ENCODE measurements at places on chromosomes 7 and 10.

- DNase-seq: no peak
Measured at GRCh38 chr10:47346581-47347302, 1.4 kb upstream of the RBP3 start.

- DNase-seq: no peak
Measured at GRCh38 chr7:22338877-22339276, 18.1 kb downstream of the RAPGEF5 start.

DNA sequence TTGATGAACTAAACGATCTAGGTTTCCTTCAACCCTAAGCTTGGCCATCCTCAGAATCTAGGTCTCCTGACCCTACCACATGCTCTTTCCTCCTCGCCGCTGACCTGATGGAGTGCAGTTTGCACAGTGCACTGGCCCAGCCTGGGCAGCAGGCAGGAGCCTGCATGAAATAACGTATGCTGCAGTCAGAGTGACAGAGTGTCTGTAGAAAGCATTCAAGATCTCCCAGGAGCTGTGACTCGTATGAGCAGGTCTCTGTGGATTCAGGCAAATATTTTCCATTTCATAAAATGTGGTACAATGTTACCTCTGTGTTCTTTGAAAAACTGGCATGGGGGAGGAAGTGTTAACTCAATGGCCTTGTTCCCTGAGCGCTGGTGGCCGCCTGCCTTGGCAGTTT is 441.8 kb downstream of the RPS24 start:
- no peak for DNase-seq

DNA sequence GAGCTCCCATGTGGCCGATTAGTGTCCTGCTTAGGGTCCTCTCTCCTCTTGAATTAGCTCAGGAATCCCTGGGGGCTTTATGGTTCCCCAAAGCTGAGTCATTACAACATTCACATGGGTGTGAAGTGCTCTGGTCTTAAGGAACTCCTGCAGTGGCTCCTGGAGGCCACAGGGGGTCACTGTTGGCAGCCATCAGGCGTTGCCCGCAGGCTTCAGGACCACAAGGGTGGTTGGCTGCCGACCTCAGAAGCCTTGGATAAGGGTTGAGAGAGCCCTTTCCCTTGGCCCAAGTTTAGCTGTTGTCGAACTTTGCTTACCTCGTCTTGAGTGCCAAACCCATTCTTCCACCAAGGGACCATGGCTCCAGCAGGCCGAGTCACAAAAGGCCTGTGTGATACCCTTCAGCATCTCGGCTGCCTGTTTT is 61.7 kb downstream of the SH2D4B start:
- peak; percentile 41 for DNase-seq

DNA sequence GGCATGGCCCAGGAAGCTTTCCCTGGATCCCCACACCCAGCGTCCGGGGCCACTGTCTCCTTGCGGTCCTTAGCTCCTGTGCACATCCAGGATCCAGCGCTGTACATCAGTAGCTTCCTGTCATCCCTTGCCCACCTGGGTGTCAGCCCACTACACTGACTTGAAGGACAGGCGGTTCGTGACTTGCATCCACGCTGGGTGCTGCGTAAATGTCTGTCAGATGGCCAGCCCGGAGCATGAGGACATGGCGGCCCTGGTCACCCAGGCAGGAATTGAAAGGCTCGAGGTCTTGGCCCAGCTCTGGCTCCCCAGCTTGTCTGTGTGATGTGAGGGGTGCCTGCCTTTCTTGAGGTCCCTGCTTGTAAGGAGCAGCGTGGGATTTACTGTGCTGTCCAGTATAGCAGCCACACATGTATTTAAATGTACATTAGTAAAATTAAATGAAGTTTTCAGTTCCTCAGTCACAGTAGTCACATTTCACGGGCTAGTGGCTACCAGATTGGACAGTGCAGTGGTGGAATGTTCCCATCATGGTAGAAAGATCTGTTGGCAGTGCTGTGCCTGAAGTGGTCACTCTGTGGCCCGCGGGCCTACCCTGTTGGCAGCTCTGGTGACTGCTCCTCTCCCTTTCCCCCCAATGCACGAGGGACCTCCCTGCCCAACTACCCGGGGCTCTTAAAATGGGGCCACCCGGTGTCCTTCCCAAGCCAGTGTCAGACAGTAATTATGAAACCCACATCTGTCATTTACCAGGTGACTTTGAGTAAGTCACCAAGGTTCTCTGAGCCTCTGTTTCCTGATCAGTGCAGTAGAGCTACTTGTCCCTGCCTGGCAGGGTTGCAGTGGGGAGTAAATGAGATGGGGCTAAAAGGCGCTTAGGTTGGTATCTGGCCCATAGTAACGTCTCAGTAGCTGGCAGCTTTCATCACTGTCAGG is 97.8 kb upstream of the PPIF start:
- DNase-seq: peak; percentile 38

DNA sequence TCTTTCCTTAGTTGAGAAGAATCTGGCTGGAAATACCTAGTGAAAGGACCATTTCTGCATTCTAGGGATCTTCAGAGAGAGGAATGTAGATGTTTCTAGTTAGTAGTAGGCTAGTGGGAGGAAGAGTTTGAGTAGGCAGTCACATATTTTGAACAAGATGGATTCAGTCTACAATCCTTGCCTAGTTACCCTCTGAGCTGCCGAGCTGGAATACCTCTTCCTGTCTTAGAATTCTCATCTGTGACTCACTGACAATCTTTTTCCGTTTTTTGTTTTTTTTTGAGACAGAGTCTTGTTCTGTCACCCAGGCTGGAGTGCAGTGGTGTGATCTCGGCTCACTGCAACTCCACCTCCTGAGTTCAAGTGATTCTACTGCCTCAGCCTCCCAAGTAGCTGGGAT is 30.7 kb upstream of the PLPP4 start:
- no peak for DNase-seq

DNA sequence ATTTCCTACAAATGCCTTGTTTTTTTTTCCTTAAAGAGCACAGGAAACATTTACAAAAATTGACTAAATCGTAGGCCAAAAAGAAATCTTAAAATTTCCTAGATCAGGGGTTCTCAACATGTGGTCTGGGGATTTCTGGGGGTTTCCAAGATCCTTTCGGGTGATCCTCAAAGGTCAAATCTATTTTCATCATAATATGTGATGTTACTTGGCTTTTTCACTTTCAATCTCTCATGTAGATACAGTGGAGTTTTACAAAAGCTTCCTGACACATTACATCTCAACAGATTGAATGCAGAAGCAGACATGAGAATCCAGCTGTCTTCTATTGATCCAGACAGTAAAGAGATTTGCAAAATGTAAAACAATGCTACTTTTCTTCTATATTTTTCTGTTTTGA is 497.3 kb downstream of the INHBA start:
- no peak for DNase-seq

DNA sequence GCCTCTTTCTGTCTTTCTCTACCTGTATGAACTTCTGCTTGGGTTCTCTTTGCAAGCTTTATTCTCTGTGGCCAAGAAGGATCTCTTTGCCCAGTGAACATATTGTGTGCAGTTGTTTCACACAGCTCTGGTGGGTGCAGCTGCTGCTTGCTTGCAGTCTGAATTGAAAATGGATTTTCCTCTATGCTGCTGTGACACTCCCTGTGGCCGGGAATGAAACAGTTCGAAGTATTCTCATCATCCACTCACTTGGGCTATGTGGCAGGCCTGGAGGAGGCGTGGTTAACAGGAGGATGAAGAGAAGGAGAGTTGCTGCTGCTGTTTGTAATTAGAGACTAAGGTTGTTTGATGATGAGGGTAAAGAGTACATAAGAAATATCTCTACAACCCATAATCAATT is 28.4 kb upstream of the ITGA8 start:
- DNase-seq: no peak

DNA sequence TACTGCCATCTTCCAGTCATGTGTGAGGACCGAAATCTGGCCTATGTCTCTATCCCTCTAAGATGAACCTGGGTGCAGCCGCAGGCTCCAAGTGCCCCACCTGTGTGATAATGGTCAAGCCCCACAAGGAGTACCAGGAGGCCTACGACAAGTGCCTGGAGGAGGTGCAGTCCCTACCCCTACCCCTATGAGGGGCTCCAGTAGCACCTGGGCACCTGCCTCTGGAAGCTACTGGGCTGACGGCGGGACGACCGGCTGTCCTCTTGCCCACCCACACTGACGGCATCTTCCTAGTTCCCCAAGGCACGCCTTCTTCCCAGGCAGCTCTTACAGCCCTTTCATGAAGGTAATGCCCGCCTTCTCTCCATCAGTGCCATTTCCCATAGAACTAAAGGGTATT is 47.4 kb downstream of the HOXA1 start:
- DNase-seq: no peak

DNA sequence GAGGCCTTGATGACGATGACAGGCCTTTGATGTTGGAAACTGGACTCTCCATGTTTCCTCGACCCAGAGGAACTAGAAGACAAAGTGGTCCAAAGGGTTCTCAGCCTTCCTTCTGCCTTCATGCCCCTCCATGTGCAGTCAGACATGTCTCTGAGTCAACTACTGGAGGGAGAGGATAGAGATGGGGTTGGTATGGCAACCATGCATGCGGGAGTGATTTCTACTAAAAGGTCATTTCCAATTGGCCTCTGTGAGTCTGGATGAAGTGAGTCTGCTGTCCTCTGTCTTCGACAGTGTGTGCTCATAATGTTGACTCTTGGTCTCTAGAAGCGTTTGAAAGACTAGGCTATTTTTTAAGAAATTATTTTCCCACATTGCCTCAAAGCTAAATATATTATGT is 29.2 kb downstream of the STK17A start:
- DNase-seq: no peak

DNA sequence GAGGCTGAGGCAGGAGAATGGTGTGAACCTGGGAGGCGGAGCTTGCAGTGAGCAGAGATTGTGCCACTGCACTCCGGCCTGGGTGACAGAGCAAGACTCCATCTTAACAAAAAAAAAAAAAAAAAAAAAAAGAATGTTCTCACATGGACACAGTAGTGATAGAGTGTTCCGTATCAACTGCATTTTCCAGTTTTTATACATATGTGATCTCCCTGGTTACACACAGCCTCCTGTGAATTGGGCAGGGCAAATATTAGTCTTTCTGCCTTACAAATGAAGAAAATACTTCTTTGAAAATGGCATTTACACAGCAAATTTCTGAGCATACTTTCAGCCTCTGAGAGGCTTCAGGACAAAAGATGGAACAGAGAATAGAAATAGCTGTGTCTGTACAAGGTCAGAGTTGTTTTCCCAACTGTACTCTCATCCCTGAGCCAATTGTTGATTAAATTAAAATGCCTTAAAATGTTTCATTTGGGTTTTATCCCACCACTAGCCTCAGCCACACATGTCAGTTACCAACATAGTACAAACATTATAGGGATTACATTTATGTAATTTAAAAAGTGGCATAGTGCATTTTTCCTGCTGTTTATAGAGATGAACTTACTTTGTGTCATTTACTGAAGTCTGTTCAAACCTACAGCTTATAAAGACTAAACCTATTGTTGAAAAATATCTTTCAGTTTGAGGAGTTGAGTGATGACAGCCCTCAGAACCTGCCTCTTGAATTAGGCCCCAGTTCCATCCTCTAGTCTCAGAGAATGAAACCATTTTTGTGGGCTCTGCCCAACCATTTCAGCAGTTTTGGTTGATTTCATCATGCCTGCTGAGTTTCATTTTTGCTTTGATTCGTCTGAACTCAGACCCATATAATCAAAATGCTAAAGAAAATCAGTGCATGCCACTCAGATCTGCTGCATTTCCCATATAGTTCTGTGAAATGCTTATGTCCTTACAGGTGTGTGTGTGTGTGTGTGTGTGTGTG is 609.4 kb upstream of the C7orf33 start:
- no peak for DNase-seq

- no peak for DNase-seq
Measured at GRCh38 chr7:126040114-126041045, 1110.8 kb upstream of the POT1 start.

DNA sequence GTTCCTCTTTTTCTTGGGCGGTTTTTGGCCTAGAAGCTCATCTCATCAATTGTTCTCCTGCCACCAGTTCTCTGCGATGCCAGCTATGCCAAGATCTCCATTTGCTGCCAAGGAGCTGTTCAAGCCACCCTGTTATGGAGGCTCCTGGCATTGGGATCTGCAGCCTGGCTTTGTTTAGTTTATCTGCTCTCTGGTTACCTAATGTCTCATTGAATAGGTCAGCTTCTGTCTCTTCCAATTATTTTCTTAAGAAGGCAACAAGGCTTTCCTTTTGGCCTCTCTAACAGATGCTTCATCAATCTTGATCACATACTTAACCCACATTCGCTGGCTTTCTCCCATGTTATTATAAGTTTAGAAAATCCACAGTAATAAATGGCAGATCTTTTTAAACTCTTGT is 20.6 kb upstream of the SDK1 start:
- DNase-seq: no peak

- no peak for DNase-seq
Measured at GRCh38 chr7:22406715-22407114, 49.8 kb upstream of the RAPGEF5 start.

DNA sequence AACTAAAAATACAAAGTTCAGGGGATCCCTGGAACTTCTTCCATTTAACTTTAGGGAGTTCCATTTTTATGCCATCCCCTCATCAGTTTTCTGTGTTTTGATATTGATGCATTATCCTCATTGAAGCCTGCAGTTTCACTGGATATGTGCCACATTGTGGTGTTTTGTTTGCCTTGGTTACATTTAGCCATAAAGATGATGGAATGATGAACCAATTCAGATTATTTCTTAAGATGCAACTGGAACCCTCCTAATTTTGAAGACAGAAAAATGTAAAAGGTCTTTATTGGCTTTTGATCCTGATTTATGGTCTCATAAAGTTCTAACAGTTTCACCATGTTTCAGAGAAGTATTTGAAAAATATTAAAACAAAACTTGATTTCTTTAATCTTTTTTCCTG is 314.2 kb upstream of the KLF6 start:
- DNase-seq: no peak

GRCh38 chr7:118657391-118658005 is 433.0 kb downstream of the ANKRD7 start:
- no peak for DNase-seq

DNA sequence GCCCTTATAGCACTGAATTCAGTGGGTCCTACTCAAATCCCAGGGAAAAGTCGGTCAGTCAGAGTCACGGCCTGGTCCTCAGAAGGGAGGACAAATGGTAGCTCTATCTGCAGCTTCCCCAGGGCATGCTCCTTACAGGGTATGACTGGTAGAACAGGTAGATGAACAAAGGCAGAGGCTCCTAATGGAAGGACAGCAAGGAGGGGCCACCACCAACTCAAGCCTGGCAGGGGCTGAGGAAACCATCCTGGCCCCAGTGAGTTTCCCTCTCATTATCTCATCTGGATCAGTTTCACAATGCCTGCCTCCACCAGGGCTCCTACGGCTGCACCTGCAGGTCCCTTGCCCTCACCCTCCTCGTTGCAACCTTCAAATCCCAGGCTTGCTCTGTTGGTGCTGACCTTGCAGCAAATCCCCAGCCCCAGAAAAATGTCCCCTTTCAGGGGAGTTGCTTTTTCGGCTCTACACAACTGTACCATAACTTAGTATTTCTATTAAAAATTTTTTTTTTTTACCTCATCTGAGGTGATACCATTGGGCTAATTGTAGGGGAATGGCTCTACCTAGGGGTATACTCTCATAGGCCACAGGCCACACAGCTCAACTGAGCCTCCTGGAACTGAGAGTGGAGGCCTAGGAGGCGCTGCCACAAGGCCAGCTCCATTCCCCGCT is 2.4 kb upstream of the MYO1G start:
- peak; percentile 79 for DNase-seq

Measured in activated T-cell treated with anti-CD3 and anti-CD28 coated beads, Interleukin-2, amount 50 U/mL, for 48 hours (primary cell).